Progenitor cell of endocrine pancreas (in vitro differentiated cells): ENCODE measurements at places on chromosomes 4 and X. TPM values are rescaled to one million over a fixed set of nuclear protein-coding genes. Genes with fewer than 3 reads are reported as not detected.

Gene MXD4
- 103 and 121 TPM in 2 replicates for total RNA-seq

DNA sequence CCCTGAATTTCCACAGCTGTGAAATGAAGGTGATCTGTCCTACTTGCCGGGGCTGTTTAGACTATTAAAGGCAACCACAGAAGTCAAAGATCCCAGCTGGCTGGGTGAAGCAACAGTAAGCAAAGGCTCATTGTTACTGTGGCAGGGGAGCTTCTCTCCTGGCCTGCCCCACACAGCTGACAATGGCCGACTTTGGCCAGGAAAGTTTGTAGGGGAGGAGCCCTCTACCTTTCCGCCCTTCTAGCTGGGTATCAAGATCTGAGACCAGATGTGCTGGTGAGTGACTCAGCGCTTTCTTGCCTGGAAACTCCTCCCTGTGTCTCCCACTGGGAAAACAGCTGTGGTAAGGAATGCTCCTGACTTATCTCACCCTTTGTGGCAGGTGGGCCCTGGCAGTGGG, 21.1 kb downstream of the RASSF6 start:
- peaks cover 26% of the 10 kb centered on the region for H3K36me3 ChIP-seq
- peaks cover 15% of the 10 kb centered on the region for H3K4me1 ChIP-seq
- H3K4me3 ChIP-seq: no peak overlapping the region
- DNase-seq: no peak

GRCh38 chr4:153341575-153342090, 2.9 kb upstream of the MND1 start:
- H3K36me3 ChIP-seq: peaks cover 3% of the 10 kb centered on the region
- H3K4me3 ChIP-seq: no peak overlapping the region
- H3K4me1 ChIP-seq: peaks cover 11% of the 10 kb centered on the region
- DNase-seq: no peak

Gene UGT2B17
- total RNA-seq: not detected in 2 replicates

DNA sequence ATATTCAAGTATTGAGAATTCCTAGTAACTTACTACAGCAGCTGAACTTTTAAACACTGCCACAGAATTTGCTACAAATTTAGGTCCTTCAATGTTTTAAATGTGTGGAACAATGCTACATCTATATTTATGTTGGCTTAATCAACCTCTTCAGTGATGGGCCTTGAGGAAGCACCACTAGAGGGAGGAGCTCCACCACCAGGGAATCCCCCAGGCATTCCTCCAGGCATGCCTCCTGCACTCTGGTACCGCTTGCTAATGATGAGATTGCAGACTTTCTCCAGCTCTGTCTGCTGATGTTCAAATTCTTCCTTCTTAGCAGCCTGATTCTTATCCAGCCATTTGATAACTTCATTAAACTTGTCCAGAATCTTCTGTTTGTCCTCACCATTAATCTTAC, 190.8 kb downstream of the HTR2C start:
- H3K4me3 ChIP-seq: no peak overlapping the region
- no peaks in the 10 kb centered on the region for H3K4me1 ChIP-seq
- no peak overlapping the region for H3K27ac ChIP-seq
- no peaks in the 10 kb centered on the region for H3K27me3 ChIP-seq

DNA sequence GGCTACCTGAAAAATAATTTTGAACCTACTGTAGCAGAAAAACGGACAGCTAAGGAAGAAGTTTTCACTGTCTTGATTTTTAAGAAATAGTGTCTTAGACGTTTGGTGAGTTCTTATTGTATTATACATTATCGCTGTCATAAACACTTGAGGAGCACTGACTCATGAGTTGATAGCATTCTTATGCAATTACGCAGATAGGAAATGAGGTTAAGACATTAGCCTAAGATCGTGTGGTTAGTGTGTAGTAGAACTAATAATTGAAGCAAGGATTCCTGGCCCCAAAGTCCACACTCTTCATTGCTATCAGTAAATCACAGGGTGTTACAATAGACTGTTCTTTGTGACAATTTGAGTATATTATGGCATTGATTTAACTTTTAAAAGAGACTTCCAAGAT, 238.1 kb downstream of the ARAP2 start:
- H3K27ac ChIP-seq: no peak overlapping the region
- H3K27me3 ChIP-seq: no peaks in the 10 kb centered on the region

DNA sequence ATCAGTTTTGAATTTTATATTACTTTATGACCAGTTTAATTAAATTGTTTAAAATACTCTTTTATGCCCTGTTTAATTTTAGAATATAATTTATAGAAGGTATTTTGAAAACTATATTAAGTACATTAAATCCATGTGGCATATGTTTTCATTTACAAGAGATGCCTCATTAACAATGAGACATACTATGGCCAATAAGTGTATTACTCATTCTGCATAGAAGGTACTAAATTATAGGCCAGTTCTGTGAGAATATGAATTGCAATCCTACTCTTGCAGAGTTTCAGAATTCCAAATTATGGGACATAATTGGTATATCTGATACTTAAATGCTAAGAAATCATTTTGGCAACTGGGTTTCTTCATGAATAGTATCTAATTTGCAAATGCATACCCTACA, 951.1 kb downstream of the FAT4 start:
- no peak overlapping the region for H3K27ac ChIP-seq
- no peaks in the 10 kb centered on the region for H3K27me3 ChIP-seq
- H3K4me3 ChIP-seq: no peak overlapping the region
- DNase-seq: no peak

DNA sequence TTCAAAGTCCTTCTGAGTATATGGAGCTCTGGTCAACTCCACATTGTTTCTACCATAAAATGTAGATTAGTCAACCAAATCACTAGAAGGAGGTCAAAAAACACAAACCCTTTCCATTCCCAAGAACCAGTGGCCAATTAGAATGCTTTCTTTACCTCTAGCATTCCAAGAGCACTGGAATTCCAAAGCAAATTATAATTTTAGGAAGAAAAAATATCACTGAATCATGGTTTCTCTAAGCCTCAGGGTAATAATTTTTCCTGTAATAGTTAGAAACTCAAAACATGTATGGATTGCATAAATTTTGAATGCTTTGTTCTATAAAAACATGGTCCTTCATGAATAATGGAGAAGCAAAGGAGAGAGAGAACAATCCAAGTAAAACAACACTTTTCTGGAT, 39.5 kb downstream of the LEF1 start:
- no peaks in the 10 kb centered on the region for H3K36me3 ChIP-seq
- DNase-seq: no peak
- H3K4me3 ChIP-seq: no peak overlapping the region
- no peaks in the 10 kb centered on the region for H3K4me1 ChIP-seq

GRCh38 chr4:5933996-5934831, 41.3 kb upstream of the CRMP1 start:
- DNase-seq: no peak
- H3K27ac ChIP-seq: peak overlapping the region; percentile 84
- no peak overlapping the region for H3K4me3 ChIP-seq
- no peaks in the 10 kb centered on the region for H3K4me1 ChIP-seq
- peaks cover 46% of the 10 kb centered on the region for H3K27me3 ChIP-seq
- no peaks in the 10 kb centered on the region for H3K36me3 ChIP-seq

Gene POU3F4
- 0.53 and 0.67 TPM in 2 replicates for total RNA-seq

Gene TLR3
- 0.11 TPM in 1 of 2 replicates, not detected in the other for total RNA-seq

Gene NUDT6
- total RNA-seq: 6.3 and 8.6 TPM in 2 replicates
